ENCODE measurements at places on chromosomes 4 and X.

DNA sequence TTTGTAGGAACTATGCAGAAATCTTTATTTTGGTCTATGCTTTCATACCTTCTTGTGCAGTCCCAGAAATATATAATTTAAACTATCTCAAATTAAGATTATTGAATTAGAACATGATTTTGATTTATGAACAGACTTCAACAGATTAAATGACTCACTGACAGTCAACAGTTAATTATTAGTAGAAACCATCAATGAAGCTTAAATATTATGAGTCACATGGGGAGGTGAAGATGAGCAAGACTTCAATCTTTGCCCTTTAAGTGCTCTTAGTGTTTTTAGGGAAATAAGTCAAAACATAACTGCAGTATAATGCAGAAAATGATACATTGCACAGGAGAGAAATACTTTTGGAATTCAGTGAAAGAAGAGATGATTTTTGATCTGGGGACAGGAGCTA, 81.5 kb upstream of the BMP3 start:
- no peak for DNase-seq

GRCh38 chr4:40628888-40629287, 776 bp downstream of the RBM47 start:
- no peak for DNase-seq

GRCh38 chr4:12770351-12770750, 713.8 kb downstream of the RAB28 start:
- no peak for DNase-seq

GRCh38 chr4:76153356-76153755, 5.2 kb upstream of the NUP54 start:
- DNase-seq, result no peak

DNA sequence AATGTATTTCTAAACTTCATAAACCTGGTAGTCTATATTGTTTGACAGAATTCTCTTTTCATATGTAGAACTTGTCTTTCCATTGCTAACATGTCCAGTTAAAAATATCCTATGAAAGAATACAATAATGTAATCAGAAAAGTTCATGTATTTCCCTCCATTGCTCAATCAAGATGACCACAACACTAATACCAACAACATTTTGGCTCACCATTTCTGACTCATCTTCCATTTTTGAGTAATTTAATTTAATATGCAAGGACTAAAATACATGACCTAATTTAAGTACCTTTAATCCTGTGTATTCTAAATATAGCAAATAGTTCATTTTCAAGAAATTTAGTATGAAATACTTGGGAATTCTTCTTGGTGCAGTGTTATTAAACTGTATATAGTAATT, 239.5 kb upstream of the GPC4 start:
- no peak for DNase-seq

DNA sequence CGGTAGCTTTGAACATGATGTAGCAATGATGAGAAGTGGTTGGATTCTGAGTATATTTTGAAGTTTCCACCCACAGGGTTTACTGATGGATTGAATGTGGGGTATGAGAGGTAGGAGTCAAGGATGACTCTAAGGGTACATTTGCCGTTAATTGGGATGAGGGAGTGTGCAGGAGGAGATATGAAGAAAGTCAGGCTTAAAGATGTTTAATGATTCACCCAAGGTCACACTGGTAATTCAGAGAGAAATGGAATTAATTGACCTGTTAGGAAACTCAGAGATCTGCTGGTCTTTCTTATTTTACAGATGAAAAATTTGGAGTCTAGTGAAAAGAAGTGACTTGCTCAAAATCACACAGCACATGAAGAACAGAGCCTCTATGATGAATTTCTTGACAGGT, 390.7 kb downstream of the GBA3 start:
- DNase-seq, result no peak

- DNase-seq, result no peak
Observed at GRCh38 chr4:82715731-82716617, 82.6 kb downstream of the SCD5 start.

- no peak for DNase-seq
Observed at GRCh38 chrX:9912351-9913145, 54.6 kb upstream of the CLDN34 start.

GRCh38 chrX:140724309-140724708, 14.8 kb downstream of the LINC00632 start:
- no peak for DNase-seq

DNA sequence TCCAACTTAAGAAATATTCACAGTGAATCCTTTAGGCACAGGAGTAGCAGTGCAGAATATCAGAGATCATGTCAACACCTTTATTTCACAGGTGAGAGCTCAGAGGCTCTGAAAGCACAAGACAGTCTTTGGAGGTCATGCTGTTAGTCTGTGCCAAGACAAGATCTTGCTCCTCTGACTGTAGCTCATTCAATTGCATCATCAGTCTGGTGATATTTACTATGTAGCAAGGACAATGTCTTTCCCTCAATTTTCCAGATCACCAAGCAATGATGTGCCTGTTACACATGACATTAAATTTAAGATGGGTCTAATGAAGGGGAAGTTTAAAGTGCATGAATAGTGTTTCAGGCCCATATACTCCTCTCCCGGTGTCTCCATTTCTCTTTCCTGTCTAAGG, 277.5 kb downstream of the IL15 start:
- no peak for DNase-seq

- no peak for DNase-seq
Observed at GRCh38 chr4:13203101-13203500, 281.0 kb downstream of the RAB28 start.

DNA sequence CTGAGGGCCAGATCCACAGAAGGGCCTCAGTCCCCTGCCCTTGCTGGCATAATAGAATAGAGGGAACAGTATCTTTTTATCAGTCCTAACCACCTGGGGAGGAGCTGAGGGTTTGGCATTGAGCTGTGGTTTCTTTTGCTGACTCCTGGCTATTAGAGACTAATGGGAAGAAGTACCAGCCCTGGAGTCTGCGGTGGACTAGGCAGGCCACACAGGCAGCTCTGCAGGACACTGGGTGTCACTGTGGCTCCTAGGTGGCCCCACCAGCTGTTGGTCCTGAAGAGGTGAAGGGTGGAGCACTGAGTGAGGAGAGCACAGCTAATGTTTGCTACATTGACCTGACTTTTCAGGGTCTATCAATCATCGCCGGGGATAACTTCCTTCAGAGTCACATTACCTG, 52.8 kb upstream of the GPC4 start:
- DNase-seq, result no peak

GRCh38 chr4:176999935-177000543, 207.3 kb upstream of the VEGFC start:
- DNase-seq, result no peak

DNA sequence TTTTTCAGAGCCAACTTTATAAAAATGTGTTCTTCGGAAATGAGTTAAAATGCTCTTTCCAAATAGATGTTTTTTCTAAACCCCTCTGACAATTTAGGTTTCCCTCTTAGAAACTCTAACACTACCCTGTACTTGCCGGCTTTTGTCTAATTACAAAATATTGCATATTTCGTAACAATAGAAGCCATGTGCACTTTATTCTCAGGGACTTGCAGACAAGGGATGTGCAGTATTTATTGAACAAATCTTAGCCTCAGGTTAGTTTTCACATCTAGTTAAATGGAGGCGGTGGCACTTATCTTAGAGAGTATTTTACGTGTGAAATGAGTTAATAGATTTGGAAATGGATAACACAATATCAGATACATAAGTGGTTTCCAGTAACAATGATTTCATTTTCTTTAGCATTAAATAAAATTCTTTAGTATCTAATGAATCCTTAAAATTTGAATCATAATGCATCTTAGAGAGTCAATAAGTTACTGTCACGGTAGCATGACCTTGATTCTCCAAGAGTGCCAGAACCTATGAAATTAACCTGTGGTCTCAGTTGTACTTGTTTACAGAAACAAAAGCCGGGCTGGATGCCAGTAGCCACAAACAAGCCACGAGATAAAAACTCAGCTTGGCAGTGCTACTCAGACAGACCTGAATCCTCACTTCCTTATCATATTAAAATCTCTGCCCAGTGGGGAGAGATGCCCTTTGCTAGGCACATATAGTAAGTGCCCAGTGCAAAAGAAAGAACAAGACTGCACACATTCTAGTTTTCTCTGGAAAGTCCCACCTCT, 772 bp upstream of the PABPC4L start:
- no peak for DNase-seq

- DNase-seq, result no peak
Observed at GRCh38 chrX:118595501-118596042, 100.0 kb downstream of the DOCK11 start.

- no peak for DNase-seq
Observed at GRCh38 chr4:113294908-113295307, 245.5 kb downstream of the ANK2 start.

- DNase-seq, result no peak
Observed at GRCh38 chr4:151359576-151359975, 34.2 kb upstream of the SH3D19 start.

- DNase-seq, result peak; percentile 2
Observed at GRCh38 chrX:70664726-70665125, 220.1 kb downstream of the DLG3 start.

- DNase-seq, result peak; percentile 57
Observed at GRCh38 chr4:85747882-85748491, 273.0 kb downstream of the ARHGAP24 start.

DNA sequence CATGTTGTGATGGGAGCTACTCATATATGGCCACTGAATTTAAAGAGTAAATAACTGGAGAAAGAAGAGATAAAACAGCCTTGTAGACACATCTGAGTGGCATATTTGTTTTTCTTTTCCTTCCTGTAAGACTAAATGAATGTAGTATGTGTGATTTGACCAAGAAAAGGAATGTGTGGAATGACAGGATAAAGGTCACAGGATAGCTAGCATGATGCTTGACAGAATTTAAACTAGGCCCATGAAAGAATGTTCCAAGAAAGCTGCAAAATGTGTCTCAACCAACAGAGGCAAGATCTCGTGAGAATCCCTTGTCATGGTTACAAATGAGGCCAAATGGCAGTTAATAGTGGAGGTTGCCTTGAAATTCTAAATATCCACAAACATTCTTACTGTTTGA, 137.0 kb downstream of the KCNIP4 start:
- DNase-seq, result no peak

GRCh38 chr4:175562542-175562941, 249.5 kb downstream of the GPM6A start:
- no peak for DNase-seq

DNA sequence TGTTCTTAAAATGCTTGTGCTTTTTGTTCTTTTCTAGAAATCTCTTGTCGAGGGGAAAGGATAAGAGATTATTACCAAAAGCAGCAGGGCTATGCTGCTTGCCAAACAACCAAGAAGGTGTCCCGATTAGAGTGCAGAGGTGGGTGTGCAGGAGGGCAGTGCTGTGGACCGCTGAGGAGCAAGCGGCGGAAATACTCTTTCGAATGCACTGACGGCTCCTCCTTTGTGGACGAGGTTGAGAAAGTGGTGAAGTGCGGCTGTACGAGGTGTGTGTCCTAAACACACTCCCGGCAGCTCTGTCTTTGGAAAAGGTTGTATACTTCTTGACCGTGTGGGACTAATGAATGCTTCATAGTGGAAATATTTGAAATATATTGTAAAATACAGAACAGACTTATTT, 81.5 kb upstream of the PACRGL start:
- DNase-seq, result no peak

GRCh38 chr4:112860830-112861690, 188.4 kb upstream of the ANK2 start:
- no peak for DNase-seq

- no peak for DNase-seq
Observed at GRCh38 chr4:129822701-129823100, 726.7 kb downstream of the C4orf33 start.

DNA sequence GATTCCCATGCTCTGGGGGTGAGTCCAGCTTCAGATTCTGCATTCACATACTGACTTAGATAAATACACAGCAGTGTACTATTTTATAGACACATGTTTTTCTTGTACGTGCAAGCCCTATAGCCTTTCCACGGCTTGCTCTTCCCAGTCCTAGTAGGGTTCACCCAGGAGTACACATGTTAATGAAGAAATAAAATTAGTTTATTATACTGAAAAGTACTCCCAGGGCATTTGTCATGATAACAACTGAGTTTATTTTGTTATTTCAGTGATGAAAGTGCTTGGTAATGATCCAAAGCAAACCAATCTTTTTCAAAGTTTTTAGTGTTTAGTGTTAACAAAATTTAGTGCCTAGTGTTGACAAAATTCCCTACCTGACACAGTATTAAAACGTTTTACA, 21.3 kb downstream of the MAPK10 start:
- no peak for DNase-seq

DNA sequence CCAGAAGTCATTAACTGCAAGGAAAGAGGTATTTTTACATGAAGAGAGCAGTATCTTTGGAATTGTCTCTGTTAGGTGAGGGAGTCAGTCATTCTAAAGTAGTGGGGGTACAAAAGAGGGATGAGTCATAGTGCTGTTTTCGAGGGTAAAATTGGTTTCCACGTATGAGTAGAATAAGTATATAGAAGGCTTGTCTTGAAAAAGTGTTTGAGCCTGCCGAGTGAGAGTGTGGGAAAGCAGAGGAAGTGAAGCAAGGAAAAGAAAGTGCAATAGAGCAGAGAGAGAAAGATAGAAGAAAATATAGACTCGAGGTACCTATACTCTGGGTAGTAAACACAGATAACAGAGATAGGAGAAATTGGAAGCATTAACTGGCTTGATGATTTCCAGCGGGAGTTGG, 696.4 kb downstream of the DMD start:
- DNase-seq, result no peak

GRCh38 chr4:38266616-38267015, 306.4 kb downstream of the PTTG2 start:
- DNase-seq, result no peak

- DNase-seq, result no peak
Observed at GRCh38 chr4:26105815-26106699, 192.0 kb downstream of the SMIM20 start.

DNA sequence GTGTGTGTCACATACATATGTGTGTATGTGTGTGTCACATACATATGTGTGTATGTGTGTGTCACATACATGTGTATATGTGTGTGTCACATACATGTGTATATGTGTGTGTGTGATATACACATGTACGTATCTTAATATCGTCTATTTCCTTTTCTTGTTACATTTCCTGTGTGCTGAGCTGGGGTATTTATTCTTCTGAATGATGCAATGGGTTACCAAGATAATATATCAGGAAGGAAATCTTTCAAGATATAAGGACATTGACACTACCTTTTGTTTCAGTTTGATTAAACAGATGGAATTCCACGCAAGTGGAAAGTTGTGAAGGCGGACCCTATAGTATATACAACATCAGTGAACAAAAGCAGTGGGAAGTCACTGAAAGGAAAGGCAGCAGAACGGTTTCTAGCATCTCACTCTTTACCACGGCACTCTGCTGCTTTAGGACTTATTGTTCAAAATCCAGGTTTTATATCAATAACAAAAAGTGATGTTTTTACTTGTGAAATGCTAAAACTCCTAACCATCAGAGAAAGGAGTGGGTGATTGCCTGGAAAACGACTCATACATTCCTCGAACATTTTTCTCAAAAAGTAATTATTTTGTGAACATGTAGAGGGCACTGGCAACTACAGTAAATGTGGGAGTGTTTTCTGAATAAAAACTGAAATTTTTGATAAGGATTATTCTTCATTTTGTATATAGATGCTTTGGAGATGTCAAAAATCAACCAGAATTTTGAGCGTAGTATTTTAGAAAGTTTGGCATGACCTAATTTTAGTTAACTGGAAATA, 43.1 kb upstream of the IL21 start:
- no peak for DNase-seq

GRCh38 chr4:81505004-81505598, 33.4 kb upstream of the RASGEF1B start:
- no peak for DNase-seq

All from AG09319 (cell line).